EL (cell line): ENCODE measurements at places on chromosomes 1 and 21.
A peak's percentile ranks its signal among the peaks of the same experiment; 100 is the strongest.

DNA sequence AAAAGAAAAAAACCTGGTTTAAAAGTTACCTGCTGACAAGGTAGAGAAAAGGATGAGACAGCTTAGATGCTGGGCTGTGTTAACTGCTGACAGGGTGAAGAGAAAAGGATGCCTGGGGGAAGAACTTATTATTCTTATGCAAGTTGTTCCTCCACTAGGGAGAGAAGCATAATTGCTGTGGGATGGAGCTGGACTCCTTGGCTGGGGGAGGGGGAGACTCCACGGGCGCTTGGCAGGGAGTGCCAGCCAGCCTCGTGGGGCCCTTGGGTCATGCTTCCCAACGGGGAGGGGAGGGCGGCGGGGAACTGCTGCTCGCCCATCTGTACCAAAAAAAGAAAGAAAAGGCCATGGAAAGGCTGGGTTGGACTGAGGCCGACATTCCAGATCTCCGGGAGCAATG lies 47.2 kb downstream of the SYCP1 start:
- no peak for DNase-seq

DNA sequence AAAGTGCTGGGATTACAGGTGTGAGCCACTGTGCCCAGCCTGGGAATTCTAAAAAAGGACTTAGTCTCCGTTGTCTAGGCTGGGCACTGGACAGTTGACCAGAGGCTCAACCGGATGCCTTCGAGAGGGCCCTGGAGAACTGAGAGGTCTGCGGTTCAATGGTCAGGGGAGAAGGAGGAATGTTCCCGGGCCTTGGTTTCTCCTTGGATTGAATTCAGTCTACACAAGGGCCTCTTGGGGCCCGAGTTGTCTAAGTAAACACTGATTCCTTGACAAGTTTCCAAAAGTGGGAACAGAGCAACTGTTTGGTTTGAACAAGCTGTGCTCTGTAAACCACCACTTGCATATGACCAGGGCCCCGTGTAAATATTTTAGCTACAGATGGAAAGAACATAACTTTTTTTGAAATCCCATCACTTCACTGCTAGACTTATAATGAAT lies 29.1 kb upstream of the CAPZB start:
- no peak for DNase-seq

DNA sequence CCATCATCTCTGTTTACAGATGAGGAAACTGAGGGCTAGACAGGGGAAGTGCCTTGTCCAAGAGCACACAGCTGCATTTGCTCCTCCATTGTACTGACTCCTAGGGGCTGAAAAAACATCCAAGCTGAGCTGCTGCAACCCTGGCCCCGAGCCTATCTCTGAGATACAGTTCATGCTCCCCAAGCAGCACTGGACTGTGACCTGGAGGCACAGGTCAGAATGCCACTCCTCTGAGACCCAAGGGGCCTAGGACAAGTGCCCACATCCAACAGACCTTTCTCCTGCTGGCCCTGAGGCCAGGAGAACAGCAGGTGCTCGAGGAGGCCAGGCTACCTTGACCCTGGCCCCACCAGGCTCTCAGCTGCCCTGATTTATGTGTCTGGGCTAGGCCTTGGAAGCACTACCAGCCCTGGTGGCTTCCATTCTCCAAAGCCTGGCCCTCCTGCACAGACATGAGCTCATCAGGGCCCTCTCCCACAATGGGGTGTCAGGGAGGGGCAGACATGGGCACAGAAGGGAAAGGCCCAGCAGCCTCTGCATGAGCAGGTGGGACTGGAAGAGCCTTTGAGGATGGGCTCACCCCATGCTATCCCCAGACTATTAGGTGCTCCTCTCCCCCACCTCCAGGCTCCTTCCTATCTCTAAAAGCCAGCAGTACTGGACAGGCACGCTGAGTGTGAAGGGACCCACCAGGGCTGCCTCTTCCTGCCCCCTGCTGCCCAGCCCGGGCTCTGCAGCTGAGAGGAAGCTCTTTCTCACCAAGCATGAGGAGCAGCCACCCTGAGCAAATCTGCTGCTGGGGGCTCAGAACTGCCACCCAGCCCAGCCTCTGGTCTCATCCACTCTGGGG lies 18.8 kb downstream of the ADGRB2 start:
- DNase-seq, result peak; percentile 63

GRCh38 chr21:30479259-30479658 lies 908 bp downstream of the KRTAP19-1 start:
- DNase-seq, result no peak

- DNase-seq, result peak; percentile 52
Observed at GRCh38 chr1:91511386-91511785, 10.7 kb downstream of the CDC7 start.

DNA sequence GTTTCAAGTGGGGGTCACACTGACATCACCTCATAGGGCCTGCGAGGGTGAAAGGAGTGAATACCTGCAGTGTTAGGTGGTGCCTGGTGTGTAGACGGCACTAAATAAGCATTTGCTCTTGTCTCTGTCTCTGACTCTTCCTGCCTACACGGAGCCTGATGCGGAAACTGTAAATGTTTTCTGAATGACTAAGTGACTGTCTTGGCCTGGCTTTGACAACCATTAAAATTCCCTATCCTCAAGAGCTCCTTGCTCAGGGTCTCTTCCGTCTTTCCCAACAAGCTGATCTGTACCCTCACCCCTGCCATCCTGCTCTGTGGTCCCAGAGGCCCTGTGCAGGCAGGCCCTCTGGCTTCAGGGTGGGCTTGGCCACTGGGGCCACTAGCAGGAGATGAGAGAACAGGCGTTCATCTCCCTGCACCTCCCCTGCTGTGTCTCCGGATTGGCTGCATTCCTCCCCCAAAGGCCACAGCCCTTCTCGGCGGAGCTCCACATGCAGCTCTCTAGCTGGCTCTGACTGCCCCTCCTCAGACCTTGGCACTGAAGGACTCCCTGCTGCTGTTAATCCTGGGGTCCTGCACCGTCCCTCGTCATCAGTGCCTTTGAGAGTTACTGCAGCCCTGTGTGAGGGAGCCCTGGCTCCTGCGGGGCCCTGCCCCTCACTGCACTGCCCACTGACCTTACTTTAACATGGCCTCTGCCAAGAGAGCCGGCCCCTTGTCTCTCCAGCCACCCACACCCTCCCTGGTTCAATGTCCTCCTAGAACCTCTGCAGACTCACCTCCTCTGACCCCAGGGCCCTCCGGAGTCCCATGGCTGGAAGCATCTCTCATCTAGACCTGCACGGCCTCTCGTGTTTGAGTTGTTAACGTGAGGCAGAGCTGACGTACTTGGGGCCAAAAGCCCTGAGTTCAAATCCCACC lies 211.1 kb downstream of the MATN1 start:
- DNase-seq, result peak; percentile 79

GRCh38 chr1:184483101-184483683 lies 96.4 kb downstream of the C1orf21 start:
- peak; percentile 73 for DNase-seq

GRCh38 chr1:97424209-97424608 lies 496.6 kb downstream of the DPYD start:
- no peak for DNase-seq

DNA sequence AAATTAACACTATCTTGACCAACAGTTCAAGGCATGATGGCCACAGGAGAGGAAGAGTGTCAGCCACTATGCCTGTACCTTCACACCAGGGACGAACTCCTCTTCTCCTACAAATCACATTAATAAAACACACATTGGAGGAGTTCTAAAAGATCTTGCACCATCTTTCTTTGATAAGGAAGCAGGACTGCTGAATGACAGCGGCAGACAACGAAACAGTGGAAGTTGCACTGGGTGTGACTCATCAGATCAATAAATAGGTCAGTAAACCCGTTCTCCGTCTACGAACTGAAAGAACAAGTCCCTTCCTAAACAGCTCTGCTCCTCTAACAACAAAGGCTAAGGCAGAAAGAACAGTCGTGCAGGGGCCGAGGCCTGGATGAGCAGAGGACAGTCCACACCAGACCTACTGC lies 23.1 kb downstream of the UBE2G2 start:
- no peak for DNase-seq

DNA sequence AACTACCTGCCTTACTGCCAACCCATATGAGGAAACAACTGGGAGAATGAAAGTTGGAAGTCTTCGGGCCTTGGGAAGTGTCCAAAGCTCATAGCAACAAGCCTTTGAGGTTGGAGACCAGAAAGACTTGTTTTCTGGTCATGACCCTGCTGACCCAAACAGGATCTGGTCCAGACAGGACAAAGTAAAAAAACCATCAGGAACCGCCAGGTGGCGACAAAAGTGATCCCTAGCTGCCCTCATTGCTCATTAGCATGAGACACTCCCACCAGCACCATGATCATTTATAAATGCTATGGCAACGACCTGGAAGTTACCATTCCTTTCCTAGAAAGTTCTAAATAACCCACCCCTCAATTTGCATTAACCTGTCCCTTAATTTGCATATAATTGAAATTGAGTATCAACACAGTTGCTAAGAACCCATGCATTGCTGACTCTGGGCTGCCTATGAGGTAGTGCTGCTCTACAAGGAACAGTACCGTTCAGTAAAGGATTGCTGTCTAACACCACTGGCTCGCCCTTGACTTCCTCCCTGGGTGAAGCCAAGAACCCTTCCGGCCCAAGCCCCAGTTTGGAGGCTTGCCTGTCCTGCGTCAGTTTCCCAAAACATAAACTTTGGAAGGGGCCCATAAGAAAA lies 89.0 kb downstream of the URB2 start:
- peak; percentile 41 for DNase-seq
